ENCODE measurements at places on chromosomes 4 and X. TPM values are rescaled to one million over a fixed set of nuclear protein-coding genes. Genes with fewer than 3 reads are reported as not detected.

DNA sequence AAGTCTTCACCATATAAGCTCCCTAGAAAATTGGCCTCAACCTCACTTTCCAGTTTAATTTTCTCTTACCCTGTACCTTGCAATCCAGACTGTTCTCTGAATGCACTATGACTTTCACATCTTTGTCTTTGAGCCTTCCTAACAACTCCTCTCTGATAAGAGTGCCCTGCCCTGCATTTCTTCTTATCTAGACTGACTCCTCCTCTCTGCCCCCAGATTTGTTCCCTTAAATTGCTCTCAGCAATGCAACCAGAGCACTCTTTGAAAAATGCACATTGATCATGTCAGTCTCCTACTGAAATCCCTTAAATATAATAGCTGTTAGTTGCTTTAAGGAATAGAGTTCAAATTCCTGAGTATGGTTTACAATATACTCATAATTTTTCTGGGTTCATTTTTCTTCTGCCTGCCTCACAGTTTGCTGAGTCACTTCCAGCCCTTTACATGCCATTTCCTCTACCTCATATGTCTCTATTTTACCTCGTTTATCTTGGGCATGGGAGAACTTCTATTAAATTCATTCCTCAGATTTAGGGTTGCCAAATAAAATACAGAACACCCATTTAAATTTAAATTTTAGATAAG is 582.7 kb upstream of the AADAT start:
- H3K27me3 ChIP-seq, result no peaks in the 10 kb centered on the region
- no peak for DNase-seq
- no peaks in the 10 kb centered on the region for H3K4me1 ChIP-seq

The IL13RA2 gene
- total RNA-seq, result not detected

The IL1RAPL1 gene
- not detected for total RNA-seq

DNA sequence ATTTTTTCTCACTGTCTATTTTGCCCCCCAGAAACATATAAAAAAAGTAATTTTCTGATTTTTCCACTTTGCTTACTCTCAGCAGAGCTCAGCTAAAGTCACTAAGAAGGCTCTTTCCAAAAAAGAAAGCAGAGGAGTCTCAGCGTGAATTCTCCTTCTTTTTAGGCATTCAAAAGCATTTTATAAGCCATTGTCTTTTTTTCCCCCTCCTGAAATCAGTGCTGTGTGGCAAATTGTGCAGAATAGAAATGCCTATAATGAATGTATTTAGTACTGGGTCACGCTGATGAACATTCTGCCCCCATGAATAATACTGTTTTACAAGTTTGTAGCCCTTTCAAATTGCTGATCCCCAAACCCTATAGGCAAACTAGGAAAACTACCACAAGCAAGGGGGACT is 1.6 kb upstream of the PCDH18 start:
- H3K27me3 ChIP-seq, result no peaks in the 10 kb centered on the region
- no peak overlapping the region for H3K4me3 ChIP-seq
- no peaks in the 10 kb centered on the region for H3K4me1 ChIP-seq

Data from CD4-positive, CD25-positive, alpha-beta regulatory T cell (primary cell).